Stimulated activated CD4-positive, alpha-beta T cell treated with anti-CD3 and anti-CD28 coated beads, Interleukin-1b, Interleukin-23, amount 100 ng/mL, for 4 hours (primary cell): ENCODE measurements at places on chromosomes 7 and 10.

DNA sequence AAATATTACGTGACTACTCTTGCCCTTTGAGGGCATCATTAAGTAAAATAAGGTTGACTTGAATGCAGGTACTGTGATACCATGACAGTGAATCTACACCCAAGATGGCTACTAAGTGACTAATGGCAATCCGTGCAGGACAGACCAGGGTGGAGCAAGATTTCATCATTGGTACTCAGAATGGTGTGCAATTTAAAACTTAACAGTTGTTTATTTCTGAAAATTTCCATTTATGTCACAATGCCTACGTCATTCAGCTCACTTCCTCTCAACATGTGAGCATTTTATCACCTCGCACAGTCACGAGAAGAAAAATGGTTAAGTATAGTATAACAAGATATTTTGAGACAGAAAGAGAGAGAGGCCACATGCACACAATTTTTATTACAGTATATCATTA, 50.3 kb upstream of the MET start:
- no peak for DNase-seq

GRCh38 chr10:11636697-11637303, 25.4 kb upstream of the USP6NL start:
- no peak for DNase-seq

DNA sequence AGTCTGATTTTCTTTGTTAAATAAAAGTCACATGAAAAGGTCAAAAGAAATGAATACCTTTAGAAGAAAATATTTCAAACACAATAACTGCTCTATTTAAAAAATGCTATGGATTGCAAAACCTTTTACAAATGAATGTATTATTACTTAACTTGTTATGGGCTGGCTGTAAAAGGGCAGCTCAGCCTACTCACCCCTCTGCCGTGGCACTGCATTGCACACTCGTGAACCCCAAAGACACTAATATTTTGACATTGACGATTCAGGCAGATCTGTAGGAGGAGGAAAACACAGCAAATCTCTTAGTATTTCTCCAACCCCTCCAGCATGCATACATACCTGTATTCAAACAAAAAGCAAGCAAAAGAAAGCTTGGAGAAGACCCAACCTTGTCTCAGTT, 149.5 kb downstream of the FANK1 start:
- no peak for DNase-seq

- DNase-seq = no peak
These were observed 220.5 kb downstream of the PTPRN2 start for GRCh38 chr7:158366916-158367633.

- DNase-seq = no peak
These were observed 68.4 kb downstream of the SLIT1 start for GRCh38 chr10:97117372-97117771.

GRCh38 chr7:27189295-27189996, 4.4 kb upstream of the HOXA11 start:
- DNase-seq = no peak

- no peak for DNase-seq
These were observed 167.7 kb downstream of the SFMBT2 start for GRCh38 chr10:7243139-7243538.

DNA sequence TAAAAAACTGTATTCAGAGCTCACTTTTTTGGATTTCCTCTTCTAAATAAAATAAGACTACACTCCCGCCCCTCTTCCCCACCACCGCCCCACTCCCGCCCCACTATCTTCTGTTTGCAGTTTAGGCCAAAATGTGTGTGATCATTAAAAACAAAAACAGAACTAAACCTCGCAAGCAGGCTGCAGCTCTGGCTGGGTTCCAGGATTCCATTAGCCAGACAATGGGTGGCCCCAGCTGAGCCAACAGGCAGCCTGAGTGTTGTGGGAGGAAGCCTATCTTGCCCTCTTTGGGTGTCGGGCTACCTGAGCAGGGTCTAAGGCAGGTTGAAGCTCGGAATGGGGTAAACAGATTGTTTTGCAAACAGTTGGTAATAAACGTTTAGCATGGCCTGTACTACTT, 41.7 kb downstream of the ARL4A start:
- no peak for DNase-seq

- DNase-seq = no peak
These were observed 80.7 kb upstream of the KIAA1217 start for GRCh38 chr10:24128066-24128730.
